Stimulated activated CD8-positive, alpha-beta memory T cell treated with anti-CD3 and anti-CD28 coated beads, Interleukin-4, amount 100 ng/mL, for 48 hours (primary cell): ENCODE measurements at places on chromosomes 16 and 17.

DNA sequence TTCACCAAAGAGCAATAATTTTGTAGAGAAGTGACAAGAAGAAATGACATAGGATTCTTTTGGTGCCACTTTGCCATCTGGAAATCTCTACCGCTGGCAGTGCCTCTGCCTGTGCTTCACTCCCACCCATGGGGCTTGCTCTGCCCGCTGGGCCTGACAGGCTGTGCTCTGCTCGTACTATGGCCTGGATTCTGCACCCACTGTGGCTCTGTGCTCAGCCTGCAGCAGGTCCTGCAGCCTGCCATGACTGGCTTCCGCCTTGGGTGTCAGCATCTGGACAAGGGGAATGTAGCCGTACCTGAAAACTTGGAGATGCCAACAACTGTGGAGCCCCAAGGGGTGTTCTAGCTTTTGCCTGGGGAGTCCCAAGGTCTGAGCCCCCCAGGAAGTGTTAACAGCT, 792.3 kb downstream of the CDH8 start:
- DNase-seq = no peak

DNA sequence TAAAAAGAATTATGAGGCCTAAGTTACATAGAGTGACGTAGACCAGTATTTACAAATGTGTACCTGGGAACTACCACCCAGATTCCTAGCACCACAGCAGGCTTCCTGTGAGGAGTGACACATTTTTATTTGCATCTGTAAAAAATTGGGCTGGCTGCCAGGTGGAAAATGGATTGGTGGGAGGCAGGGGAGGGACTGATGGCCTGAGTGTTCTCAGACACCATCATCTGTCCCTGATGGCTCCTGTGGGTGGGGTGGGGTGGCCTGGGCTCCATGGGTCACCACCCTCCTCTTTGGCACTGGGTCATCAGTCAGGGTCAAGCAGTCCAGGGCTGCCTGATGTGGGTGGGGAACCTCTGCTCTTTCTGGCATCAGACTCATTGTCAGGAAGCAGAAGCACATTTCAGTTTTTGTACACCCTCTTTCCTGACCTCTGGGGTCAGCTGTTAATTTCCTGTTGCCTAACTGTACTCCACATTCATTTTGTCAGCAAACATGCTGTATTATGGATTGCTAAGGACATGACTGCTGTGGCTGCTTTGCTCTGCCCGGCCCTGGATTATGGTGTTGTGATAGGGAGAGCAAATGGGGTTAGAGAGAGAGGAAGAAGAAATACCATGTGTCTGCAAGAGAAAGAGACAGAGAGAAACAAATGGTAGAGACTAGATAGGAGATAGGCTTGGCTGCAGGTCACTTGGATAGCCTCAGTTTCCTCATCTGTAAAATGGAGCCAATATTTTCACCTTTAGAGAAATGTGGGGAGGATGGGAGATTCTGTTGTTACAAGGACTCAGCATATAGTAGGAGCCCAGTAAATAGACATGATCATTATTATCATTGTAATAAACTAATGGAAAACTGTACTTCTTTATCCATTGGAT, 11.6 kb upstream of the MFAP4 start:
- DNase-seq = no peak

- DNase-seq = no peak
Observed at GRCh38 chr16:57341062-57341440, 17.5 kb upstream of the CCL22 start.

DNA sequence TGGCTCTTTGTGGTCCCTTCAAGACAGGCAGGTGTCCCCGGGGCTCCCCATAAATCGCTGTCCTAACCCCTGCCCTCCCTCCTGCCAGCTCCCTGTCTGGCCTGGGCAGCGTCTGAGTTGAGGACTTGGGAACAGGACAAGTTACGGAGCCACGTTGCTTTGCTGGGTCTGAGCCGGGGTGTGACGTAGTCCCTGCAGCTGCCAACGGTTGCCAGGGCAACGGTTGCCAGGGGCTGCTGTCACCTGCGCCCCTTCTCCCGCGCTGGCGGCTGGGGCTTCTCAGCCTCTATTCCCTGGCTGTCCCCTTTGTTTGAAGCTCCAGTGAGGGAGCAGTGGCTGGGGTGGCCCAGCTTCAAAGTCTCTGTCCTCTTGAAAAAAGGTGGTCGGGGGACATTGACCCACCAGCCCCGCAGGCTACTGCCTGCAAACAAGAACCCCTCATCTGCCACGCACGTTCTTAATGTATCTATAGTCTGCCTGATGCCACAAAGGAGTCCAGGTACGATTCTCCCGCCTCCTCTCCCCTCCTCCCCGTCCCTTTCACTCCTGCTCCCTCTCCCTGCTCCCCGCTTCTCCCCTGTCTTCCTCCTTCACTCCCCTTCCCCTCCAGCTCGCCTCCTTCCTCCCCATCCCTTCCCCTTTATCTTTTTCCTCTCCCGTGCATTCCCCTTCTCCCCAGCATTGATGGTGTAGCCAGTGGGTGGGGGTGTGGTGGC, 10.9 kb downstream of the ADGRG1 start:
- DNase-seq = no peak

- no peak for DNase-seq
Observed at GRCh38 chr17:60137731-60138130, 12.0 kb upstream of the CA4 start.

GRCh38 chr16:20931066-20931600, 30.6 kb downstream of the LYRM1 start:
- DNase-seq = no peak

DNA sequence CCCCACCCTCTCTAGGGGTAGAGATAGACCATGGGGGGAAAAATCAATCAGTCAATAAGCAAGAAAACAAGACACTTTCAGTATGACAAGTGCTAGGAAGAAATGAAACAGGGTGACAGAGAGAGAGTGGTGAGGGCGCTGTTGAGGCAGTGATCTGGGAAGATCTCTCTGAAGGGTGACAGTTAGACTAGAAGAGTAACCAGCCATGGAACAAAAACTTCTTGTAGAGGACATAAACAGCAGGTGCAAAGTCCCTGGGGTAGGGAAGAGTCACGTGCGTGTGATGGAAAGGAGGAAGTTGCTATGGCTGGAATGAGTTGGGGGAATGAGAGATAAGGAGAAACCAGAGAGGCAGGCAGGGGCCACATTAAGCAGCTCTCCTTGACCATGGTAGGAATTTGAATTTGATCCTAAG, 16.8 kb upstream of the EMP2 start:
- DNase-seq = no peak

DNA sequence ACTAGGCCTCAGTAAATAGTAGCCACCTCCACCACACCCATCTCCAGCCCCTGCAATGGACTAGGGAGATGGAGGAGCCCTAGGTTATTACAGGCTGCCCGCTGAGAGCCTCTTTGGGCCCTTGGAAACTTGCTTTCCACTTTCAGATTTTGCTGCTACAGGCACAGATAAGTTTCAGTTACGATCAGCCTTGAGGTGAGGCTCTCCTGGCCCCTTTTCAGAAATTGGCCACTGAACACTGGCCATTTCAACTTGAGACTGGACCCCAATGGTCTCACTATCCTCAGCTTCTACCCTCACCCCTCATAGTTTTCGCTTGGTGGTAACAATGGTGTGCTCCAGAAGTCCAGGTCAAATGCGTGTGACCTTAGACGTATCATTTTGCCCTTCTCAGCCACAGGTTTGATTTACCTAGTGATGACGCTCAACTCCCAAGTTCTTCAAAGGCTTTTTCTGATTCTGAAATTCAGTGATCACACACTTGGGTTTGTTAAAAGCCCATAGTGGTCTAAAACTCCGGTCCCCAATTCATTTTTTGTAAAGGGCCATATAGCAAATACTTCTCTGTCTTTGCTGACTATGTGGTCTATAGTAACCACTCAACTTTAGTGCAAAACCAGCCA, 1.0 kb downstream of the PMM2 start:
- DNase-seq = no peak

DNA sequence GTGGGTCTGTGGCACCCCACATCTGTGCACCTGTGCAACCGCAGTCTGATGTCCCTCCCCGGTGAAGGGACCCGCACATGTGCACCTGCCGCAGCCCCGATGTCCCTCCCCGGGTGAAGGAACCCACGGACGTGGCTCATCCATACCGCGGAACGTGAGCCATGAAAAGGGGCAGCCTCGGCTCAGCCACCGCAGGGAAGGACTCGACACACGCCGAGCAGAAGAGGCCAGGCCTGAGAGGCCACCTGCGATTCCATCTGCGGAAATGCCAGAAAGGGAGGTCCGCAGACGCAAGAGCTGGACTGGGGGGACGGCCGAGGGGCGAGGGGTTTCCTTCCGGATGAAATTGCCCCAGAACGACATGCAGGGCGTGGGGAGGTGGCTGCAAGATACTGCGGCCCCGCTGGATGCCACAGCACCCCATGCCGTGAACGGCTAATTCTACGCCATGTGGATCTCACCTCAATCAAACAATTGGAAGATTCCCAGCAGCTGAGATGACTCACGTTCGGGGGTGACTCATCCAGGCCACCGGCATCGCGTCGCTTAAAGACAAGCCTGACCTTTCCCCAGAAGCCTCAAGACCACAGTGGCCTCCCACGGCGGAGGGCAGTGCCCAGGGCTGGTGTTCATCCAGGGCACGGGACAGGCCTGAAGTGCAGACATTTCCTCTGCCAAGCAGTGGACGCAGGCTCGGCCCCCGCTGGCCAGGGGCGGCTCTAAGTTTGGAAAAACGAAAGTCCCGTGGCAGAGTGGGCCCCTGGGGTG, 21.0 kb downstream of the SOX8 start:
- peak; percentile 89 for DNase-seq

GRCh38 chr16:12674071-12674470, 129.6 kb downstream of the CPPED1 start:
- no peak for DNase-seq

DNA sequence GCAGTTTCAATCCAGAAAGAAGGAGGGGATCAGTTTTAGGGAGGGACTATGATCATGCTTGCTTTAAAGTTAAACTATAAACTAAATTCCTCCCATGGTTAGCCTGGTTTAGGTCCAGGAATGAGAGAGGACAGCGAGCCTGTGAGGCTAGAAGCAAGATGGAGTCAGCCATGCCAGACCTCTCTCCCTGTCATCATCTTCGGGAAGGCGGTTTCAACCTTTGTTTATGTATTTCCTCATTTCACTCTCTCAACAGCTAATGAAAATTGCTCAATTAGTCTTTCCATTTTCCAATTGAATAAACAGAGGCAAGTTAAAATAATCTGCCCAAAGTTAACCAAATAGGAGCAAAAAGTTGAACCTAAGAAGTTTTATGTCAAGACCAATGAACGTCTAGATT, 201.5 kb downstream of the KCNJ2 start:
- DNase-seq = no peak

DNA sequence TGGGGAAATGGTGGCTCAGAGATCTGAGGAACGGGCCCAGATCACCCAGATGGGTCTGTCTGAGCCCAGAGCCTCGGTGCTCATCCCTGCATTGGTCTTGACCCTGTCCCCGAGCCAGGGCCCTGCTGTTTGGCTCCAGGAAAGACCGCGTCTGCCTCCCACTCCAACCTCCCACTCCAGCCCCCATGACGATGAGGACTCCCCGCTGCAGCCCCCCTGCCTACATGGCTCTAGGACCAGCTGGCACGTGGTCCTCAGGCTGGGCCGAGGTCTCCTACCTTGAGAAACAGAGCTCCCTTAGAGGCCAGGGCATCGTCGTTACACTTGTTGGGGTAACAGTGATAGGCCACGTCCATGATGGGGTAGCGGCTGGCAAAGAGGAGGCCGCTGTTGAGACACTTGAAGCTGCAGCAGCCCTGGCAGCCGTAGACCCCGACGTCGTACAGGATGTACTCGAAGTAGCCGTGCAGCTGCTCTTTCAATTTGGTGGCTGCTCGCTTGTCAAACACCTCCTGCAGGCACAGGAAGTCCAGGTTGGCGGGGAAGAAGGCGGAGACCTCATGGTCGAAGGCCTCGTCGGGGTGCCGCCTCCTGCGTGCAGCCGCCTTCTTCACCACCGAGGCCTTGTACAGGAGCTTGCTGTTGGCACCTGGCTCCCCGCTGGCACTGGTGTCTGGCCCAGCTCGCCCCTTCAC, 59.9 kb downstream of the PRMT7 start:
- no peak for DNase-seq

DNA sequence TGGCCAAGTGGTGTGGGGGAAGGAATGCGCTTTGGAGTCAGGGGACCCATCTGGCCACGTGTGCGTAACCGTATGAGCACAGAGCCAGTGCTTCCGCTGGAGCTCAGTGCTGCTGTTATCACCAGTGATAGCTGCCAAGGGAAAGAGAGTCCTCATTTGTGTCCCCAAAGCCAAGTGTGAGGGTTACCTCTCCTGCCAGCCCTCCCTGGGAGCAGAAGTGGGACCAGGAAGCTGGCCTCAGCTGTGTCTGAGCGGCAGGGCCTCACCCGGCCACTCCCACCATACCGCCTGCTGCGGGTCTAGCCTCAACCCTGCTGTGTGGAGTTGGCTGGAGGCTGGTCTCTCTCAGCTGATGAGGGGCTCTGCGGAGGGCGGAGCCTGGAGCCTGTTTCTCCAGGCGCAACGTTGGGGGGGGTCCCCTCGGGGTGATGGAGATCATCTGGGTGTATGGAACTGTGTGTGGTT, 44.5 kb downstream of the MEAK7 start:
- no peak for DNase-seq

DNA sequence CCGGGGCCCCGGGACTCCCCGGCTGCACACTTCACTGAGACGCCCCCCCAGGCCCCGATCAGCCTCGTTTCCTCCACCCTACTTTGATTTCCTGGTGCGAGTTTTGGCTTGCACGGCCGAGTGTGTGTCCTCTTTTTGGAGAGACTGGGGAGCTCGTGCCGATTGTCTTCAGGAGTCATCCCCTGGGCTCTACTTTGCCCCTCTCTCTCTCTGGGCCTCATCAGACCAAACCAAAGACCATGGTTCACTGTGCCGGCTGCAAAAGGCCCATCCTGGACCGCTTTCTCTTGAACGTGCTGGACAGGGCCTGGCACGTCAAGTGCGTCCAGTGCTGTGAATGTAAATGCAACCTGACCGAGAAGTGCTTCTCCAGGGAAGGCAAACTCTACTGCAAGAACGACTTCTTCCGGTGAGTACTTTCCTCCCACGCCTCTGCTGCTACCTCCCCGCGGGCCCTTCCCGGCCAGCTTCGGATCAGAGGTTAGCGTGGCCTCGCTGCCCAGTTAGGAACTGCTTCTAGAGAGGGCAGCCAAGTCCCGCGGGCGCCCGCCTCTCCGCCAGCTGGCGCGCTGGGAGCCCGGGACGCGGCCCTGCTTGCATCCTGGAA, 787 bp downstream of the LHX1 start:
- DNase-seq = peak; percentile 53

GRCh38 chr17:44774271-44775135, 15.7 kb downstream of the ADAM11 start:
- DNase-seq = peak; percentile 98

- no peak for DNase-seq
Observed at GRCh38 chr17:81328978-81329926, 34.1 kb upstream of the SLC38A10 start.
